ENCODE measurements at places on chromosomes 1 and 21.

DNA sequence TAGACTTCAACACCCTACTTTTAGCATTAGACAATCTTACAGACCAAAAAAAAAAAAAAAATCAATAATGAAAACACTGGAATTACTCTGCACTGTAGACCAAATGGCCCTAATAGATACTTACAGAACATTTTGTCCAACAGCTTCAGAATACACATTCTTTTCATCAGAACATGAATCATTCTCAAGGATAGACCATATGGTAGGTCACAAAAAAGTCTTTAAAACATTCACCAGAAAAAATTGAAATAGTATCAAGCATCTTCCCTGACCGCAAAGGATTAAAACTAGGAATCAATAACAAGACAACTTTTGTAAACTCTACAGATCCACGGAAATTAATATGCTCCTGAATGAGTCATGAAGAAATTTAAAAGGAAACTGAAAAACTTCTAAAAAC lies 22.5 kb downstream of the ZNF670 start:
- no peak for DNase-seq

DNA sequence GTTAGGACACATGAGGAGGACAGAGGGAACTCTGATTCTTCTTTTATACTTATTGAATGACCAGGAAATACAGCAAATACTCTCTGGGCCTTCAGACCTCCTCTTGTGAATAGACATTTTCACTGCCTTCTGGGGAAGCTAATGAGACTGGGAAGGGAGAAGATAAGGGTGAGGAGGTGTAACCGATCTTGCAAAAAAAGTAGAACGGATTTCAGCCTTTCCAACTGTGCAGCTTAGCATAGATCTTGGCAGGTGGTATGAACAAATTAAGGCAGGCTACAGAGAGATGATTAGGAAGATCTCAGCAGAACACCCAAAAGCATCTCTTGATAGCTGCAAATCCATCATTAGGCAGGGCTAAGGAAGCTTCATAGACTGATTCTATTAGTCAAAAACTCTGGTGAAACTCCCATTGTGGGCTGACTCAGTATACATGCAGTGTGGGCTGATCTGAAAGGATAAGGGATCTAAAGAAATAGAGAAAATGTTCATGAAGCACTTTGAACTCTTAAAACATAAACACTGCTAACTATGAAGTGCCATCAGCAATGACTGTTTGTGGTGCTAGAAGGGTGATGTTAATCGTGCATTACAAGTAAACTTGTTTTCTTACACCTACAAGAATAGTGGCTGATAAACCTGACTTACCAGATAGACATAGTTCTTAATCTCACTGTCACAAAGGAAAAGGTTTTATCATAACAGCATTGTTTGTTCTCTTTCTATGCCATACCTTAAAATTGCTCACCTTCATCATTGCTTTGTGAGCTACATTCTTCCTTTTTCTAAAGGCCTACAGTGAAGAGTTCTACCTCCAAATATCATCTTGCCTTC lies 85.5 kb upstream of the PALMD start:
- no peak for DNase-seq

DNA sequence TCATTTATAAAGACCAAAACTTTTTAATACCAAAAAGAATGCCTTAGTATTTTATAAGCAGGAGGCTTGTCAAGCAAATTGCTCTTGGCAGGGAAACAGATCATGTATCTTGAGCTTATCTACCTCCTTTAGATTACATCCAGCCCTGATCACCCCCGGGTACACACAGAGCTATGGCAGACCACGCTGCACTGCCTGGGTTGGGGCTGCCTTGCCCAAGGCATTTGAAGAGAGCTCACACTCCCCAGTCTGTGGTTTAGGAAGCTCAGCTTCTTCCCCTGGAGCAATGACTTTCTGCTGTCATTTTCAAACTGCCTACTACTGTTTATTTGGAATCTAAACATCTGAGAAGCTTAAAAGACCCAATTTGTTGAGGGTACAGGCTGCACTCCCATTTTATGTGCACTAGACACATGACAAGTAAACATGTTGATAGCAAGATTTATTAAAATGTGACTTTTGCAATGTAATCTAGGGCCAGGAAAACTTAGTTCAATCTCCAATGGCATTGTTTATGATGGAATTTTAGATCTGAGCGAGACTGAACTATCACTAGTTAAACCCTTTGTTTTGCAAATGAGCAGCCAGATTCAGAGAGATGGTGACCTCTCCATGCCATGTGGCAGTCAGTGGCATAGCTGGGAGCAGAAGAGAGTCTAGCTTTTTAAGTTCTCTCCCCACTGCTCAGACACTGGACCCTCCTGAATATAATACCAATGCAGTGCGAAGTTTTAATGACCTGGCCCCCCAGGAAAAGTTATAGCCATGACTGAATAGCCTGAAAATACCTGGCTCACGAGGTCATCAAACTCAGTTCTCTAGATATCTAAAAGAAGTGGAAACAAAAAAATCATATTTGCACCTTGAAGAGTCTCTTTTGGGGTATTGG lies 214.9 kb downstream of the HLX start:
- DNase-seq: peak; percentile 12

DNA sequence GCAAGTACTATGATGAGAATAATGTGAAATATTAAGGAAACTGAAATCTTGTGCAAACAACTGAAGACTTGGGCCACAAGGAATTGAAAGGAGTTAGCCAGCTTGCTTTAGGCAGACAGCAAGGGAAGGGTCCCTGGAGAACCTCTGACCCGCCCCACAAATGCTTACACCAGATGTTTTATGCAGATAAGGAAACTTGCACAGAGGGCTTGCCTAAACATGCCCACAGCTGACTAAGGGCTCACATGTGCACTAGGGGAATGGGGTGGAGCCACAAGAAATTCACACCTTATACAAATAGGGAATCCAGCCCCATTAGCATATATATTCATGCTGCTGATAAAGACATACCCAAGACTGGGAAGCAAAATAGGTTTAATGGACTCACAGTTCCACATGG lies 86.1 kb upstream of the CYYR1 start:
- DNase-seq: no peak

- DNase-seq: no peak
These were observed 586 bp downstream of the CHI3L2 start for GRCh38 chr1:111227851-111228747.

GRCh38 chr21:41548781-41549180 lies 40.8 kb upstream of the TMPRSS2 start:
- DNase-seq: no peak
